ENCODE measurements at places on chromosomes 1 and 21.

DNA sequence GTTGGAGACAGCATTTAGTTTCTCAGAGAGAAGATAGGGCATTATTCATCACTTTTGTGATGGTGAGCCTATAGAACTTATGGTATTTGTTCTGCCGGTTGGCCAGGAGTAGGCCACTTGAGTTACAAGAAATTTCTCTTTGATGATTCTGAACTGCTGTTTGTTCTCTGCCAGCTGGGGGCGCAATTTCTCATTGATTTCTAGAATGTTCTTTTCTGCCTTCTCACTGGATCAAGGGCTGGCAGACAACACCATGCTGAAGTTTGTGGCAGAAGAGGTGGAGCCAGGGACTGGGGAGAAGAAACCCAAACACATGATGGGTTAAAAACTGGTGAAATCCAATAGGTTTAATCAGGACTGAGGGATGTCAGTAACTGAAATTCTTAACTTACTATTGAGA, 360.6 kb downstream of the FAM72C start:
- DNase-seq: no peak

DNA sequence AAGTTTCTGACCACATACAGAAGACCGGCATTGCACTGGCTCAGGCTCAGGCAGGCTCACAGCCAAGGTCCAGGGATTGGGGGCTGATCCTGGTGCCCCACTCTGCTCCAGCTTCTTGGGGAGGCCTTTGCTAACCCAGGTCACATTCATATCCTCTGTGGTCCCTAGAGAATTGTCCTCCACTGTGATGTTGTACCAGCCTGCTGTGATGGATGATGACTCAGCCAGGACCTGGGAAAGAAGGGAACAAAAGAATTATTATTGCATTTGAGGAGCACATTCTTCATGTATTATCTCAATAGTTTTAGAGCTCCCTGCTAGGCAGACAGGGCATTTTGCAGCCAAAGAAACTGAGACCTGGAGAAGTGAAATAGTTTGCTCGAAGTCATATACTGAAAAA, 114.3 kb upstream of the ETV3 start:
- DNase-seq: no peak

GRCh38 chr1:87568911-87569310, 240.2 kb downstream of the LMO4 start:
- DNase-seq: no peak

DNA sequence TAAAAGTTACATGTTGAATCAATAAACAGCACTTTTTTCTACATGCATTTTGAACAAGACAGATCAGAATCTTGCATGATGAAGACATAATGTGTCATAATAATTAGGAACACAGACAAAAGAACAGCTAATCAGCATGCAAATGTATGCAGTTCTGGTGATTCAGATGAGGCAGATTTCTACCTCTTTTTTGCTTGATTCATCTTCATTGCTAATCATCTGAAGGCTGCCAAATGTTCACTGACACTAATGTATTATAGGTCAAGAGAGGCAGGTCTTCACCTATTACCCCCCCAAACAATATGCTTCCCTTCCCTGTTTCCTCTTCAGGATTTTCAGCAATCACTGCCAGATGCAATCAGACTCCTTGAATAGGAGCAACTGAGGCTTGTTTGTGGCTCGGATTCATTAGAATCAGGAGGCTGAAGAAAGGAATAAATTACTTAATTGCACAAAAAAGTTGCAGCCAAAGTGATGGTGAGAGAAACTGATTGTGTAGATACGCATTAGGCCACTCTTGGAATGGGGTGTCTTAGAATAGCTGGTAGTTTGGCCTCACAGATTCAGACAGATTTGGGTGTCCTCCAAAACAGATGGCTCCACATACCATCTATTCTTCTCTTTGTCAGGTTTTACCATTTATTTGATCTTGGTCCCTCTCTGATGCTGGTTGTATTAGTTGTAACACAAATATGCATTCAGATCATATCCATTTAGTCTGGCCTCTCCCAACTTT, 275.4 kb downstream of the RPS6KC1 start:
- no peak for DNase-seq

- DNase-seq: no peak
Measured at GRCh38 chr1:1179346-1179982, 5.8 kb downstream of the TTLL10 start.

Data from epithelial cell of prostate (primary cell).